Stimulated activated CD8-positive, alpha-beta memory T cell treated with anti-CD3 and anti-CD28 coated beads, Interleukin-7, amount 100 ng/mL, for 24 hours (primary cell): ENCODE measurements at places on chromosomes 2 and 18.

- no peak for DNase-seq
Measured at GRCh38 chr2:130878316-130878715, 41.6 kb downstream of the ARHGEF4 start.

- DNase-seq: no peak
Measured at GRCh38 chr2:60852282-60852860, 29.0 kb upstream of the REL start.

DNA sequence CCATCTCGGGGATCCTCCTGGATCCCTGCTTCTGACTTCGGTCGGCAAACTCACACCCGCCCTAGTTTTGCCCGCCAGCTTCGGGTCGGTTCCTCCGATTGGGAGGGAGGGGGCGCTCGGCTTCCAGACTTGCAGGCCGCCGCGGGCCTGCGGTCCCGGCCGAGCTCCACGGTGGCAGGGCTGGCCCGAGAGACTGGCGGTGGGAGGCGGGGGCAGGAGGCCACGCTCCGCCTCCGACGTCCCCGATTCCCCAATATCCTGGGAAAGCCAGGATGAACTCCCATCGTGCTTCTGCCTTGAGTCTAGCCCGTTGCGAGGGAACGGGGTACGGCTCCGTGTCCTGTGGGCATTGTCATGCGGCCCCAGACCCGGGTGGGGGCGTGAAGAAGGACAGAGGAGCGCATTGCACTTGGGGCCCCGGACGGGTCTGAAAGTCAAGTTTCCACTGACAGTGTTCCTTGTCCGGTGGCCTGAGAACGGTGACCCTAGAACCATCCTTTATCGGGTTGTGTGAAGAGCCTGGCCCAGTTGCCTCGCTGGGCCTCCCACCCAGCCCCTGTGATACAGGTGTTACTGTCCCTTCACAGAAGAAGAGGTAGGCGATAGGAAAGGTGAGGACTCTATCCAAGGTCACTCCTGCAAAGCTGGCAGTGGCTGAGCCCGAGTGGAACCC is 2.4 kb upstream of the INHBB start:
- DNase-seq: no peak

- no peak for DNase-seq
Measured at GRCh38 chr18:39007031-39007902, 1441.7 kb upstream of the CELF4 start.

GRCh38 chr2:35160871-35161270 is 1194.7 kb upstream of the CRIM1 start:
- DNase-seq: no peak
